ENCODE measurements at places on chromosomes 6 and 20.

- DNase-seq, result no peak
These were observed 112.3 kb upstream of the MARCKS start for GRCh38 chr6:113744861-113745260.

DNA sequence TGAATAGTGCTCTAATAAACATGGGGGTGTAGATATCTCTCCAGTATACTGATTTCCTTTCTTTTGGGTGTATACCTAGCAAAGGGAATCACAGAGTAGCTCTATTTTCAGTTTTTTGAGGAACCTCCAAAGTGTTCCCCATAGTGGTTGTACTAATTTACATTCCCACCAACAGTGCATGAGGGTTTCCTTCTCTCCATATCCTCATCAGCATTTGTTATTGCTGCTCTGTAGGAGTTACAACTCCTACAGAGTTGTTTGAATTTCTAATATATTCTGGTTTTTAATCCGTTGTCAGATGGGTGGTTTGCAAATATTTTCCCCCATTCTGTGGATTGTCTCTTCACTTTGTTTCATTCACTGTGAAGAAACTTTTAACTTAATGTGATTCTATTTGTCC, 207.9 kb downstream of the FUT9 start:
- DNase-seq, result no peak

DNA sequence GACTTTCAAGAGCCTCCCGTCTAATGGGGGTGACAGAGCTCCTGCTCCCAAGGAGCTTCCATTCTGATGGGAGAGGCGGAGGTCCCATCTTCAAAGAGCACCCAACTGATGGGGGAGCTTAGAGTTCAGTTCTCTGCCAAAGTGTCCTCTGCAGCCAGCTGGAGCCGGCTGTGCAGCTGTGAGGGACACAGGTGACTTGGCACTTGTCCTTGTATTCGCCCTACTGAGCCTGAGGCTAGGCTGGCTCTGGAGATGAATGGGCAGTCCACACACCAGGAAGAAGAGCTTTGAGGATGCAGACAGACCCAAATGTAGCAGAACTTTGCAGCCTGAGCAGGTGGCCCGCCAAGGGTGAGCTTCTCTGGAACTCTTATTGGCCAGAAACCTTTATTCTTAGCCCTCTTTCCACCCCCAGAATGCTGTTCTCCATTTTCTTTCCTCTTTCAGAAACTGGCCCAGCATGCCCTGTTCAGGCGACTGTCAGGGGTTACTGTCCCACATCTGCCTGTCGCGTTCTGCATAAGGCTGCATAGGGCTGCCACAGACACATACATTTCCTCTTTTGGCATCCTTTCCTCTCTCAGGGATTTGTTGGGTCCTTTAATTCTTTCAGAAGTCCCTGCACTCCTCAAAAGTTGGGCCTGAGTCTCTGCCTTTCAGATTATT, 108.7 kb upstream of the LRFN2 start:
- no peak for DNase-seq

DNA sequence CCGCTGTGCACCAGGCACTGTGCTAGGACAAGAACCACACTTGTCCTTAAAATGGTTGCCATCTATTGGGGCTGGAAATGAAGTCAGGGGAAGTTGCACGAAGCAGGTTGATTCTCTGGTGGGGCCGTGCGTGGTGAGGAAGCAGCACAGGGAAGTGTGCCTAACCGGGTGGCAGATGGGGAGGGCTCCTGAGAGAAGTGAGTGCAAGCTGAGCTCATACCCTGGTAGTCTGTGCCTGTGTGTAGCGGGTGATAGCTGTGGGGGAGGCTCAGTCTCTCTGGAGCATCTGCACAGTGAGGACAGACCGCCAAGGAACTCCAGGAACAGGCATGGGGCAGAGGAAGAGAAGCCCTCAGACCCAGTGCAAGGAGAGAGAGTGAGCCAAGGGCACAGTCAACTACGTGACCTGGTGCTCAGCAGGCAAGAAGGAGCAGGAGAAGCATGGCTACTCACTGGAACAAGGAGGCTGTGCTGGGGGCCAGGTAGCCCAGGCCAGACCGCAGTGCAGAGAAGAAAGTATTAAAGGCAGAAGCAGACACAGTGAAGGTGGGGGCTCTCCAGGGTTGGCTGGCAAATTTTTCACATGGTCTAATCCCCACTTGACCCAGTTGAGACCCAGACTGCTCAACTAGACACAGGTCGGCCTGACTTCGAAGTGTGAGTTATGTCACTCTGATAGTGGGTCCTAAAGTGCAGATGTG, 155.0 kb downstream of the CDH26 start:
- DNase-seq, result peak; percentile 40

- DNase-seq, result no peak
These were observed 100.6 kb downstream of the KCNB1 start for GRCh38 chr20:49381558-49382493.

- DNase-seq, result peak; percentile 82
These were observed at the start of gene SERPINB6 for GRCh38 chr6:2971420-2972218. TSS of gene SERPINB6 (minus strand) at chr6:2971567. CDS start at chr6:2959332, 12,235 bp downstream.

GRCh38 chr6:157063176-157063905, 260.0 kb downstream of the TMEM242 start:
- DNase-seq, result no peak
